Neural crest cell (in vitro differentiated cells): ENCODE measurements at places on chromosomes 11 and 22. TPM values are rescaled to one million over a fixed set of nuclear protein-coding genes. Genes with fewer than 3 reads are reported as not detected.
A peak's percentile ranks its signal among the peaks of the same experiment; 100 is the strongest.

Gene MRGPRD
- total RNA-seq, result not detected in 2 replicates

DNA sequence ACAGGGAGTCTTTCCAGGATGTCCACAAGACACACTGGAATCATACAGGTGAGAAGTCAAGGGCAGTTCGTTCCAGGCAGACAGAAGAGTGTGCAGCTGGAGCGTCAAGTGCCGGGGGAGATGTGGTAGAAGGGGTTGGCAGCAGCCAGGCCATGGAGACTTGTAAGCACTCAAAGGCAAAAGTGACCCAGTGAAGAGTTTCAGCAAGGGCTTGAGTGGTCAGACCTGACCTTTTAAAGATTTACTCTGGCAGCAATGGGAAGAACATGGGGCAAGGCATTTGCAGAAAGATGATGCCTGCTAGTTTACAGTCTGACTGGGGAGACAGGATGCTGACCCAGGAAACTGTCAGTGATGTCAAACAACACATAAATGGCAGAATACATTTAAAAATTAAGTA, 29.0 kb downstream of the P4HA3 start:
- no peak for DNase-seq
- H3K4me3 ChIP-seq, result no peak overlapping the region
- no peaks in the 10 kb centered on the region for H3K36me3 ChIP-seq

Gene MB
- not detected in 2 replicates for total RNA-seq

Gene KCNJ11
- total RNA-seq, result 2.3 TPM in 2 replicates

DNA sequence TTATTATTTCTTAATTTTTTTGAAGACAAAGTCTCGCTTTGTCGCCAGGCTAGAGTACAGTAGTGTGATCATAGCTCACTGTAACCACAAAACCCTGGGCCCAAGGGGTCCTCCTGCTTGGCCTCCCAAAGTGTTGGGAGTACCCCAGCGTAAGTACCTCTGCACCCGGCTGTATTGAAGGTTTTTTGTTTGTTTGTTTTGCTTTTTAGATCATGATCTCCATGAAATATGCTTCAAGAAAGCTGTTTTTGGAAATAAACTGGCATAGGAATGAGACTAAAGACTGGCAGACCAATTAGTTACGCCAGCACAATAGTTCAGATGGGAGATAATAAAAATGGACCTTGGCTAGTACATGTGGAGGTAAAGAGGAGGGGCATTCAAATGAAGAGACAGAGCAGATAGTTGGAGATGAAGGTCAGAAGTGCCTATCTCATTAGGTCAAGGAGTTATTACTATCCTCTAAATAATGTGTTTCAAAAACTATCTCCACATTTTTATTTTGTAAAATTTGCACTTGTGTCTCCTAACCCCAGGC, 4.1 kb upstream of the MRPL48 start:
- no peaks in the 10 kb centered on the region for H3K36me3 ChIP-seq
- H3K4me3 ChIP-seq, result peak overlapping the region; percentile 61
- DNase-seq, result no peak
- no peaks in the 10 kb centered on the region for H3K27me3 ChIP-seq
- peak overlapping the region; percentile 40 for H3K27ac ChIP-seq

Gene CCDC87
- 0.93 and 1.1 TPM in 2 replicates for total RNA-seq
